ENCODE measurements at places on chromosomes 13 and 19.

GRCh38 chr13:77521595-77522367, 13.7 kb upstream of the SCEL start:
- peak; percentile 65 for DNase-seq

GRCh38 chr13:41706152-41706551, 248.8 kb downstream of the RGCC start:
- DNase-seq: no peak

GRCh38 chr13:39297664-39298171, 259.5 kb downstream of the NHLRC3 start:
- no peak for DNase-seq

- DNase-seq: no peak
These were observed 29.0 kb upstream of the RNF17 start for GRCh38 chr13:24734950-24735349.

DNA sequence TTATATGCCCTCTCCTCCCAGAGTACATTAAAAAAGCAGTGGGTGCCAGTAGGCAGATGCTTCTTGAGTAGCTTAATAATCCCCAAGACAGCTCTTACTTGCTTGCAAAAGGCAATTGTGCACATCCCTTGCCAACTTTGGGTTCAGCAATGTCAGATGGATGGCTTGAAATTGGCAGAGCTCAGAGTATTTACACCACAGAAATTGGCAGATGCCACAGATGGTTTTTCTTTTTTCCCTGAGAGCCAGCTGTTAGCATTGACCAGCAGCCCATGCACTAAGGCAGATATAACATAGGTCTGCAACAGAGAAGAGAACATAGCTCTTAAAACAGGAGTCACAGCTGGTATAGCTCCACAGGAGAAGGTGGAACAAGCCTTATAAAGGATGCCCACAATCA, 18.4 kb upstream of the RNASEH2B start:
- no peak for DNase-seq

- DNase-seq: peak; percentile 76
These were observed 736 bp downstream of the SMAD9 start for GRCh38 chr13:36919171-36919832.

DNA sequence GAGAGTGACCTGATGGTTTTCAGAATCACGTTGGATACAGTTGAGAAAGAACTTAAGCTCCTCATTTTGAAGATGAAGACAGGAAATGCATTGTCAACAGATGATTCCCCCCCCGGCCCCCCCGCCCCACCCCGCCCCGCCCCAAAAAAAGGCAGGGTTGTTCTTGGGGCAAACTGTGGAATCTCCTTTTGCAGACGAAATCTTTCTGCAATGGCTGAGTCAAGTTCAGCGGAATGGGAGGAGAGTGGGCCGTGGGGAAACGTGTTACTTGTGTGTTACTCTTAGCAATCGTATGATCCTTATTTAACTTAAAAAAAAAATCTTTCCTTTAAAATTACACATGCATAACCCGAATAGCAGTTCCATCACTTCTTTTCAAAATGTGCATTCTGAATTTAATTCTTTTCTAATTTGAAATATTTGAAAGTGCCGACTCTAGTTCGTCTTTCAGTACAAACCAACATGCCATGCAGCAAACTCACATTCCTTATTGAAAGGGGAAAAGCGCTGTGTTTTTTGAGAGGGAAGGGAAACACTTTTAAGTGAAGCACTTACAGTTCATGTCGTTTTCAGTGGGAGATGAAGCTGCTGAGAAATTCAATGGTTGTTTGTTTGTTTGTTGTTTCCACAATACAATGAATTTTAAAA, 348.5 kb upstream of the ARGLU1 start:
- DNase-seq: peak; percentile 29

DNA sequence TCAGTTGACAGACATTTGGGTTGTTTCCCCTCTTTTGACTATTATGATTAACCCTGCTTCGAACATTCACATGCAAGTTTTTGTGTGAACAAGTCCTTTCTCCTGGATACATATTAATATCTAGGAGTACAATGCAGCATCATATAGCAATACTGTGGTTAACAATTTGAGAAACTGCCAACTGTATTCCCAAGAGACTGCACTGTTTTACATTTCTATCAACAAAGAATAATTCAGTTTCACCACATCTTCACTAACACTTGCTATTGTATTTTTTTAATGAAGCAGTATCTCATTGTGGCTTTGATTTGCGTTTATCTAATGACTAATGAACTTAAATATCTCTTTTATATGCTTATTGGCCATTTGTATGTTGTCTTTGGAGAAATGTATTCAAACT, 184.6 kb upstream of the NBEA start:
- DNase-seq: no peak

DNA sequence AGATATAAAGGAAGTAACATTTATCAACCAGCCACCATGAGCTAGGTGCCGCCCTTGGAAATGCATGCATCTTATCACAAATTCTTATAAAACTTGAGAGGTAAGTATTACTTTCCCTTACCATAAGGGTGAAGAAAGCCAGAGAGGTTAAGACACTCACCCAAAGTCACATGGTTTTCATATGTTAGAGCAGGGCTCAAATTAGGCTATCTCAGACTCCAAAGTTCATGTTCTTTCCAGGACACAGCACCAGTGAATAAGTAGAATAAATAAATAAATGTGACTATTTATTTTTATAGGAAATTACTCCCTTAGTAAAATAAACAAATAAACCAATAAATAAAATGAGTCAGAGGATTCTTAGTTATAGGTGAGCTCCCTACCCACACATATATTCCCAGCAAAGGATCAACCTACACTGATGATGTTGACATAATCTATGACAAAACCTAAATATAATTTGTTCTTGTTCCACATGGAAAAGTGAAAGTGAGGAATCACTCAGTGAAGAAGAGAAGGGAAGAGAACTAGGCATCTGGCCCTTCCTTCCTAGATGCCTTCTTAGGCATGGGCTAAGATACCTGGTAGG, 27.2 kb downstream of the SPRY2 start:
- DNase-seq: no peak

- DNase-seq: peak; percentile 41
These were observed 539.6 kb upstream of the SLITRK5 start for GRCh38 chr13:87131611-87132010.

DNA sequence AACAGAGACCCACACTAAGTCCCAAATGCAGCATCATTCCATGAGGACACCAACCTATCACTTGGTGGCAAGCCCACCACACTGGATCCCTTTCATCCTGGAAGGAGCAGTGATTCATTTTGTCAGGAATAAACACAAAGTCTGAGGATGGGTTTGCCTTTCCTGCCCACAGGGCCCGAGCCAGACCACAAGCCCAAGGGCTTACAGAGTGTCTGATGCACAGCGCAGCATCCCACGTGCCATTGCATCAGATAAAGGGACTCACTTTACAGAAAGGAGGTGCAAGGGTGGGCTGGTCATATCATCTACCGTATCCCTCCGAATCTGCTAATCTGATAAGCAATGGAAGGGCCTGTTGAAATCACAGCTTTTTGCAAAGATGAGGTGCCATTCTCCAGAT, 12.2 kb upstream of the KCTD15 start:
- DNase-seq: no peak

DNA sequence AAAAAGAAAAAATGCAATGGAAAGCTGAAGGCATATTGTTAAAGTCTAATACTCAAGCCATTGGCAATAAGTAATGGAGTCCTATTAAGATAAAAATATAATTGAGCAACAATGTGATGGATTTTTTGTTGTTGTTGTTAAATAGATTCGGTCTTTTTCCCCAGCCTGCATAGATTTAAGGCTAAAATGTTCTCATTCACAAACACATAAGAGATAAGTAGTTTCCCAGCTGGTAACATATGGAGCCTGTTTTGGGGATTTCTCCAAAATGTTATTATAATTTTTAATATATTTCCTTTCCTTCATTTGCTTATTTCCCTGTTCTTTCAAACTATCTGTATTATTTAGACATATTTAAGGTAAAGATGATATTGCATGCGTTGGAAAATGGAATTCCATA, 1149.1 kb upstream of the PRR20A start:
- no peak for DNase-seq

DNA sequence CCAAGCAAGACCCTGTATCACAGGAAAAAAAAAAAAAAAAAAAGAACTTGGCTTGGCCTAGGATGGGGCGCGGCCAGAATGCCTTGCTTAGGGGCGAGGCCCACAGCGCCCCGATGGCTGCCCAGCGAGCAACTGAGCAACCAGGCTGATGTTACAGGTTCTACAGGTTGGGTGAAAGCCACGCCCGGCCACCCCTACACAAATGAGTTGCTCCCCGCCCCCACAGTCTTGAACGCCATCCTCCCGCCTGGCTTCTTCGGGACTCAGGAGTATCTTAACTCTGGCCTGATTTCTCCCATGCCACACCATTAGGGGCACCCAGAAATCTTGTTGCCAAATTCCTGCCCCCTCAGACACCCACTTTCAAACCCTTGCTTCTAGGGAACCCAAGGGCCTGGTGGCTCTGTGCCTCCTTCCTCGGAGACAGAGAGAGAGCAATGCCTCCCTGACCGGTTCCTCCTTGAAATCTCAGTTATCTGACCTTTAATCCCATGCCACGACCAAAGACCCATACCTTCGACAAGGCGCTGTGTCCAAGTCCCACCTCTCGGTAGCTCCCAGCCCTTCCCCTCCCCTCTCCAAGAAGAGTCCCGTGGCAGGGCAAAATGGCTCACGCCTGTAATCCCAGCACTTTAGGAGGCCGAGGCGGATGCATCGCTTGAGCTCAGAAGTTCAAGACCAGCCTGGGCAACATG, 1.1 kb upstream of the CBLC start:
- DNase-seq: peak; percentile 77

- DNase-seq: no peak
These were observed 151.5 kb downstream of the KLF5 start for GRCh38 chr13:73210218-73210883.

DNA sequence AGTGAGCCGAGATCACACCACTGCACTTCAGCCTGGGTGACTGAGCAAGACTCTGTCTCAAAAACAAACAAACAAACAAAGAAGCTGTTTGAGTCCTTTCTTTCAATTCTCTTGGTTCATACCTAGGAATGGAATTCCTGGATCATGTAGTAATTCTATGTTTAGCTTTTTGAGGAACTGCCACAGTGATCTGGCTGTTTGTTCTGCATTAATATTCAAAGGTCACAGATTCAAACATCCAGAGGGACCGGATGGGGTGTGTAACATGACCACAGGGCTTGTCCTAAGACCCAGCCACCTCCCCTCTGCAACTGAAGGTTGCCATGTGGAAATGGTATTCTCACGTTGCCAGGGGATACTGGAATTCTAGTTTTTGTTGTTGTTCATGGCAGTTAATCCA, 10.2 kb downstream of the COLGALT1 start:
- no peak for DNase-seq

DNA sequence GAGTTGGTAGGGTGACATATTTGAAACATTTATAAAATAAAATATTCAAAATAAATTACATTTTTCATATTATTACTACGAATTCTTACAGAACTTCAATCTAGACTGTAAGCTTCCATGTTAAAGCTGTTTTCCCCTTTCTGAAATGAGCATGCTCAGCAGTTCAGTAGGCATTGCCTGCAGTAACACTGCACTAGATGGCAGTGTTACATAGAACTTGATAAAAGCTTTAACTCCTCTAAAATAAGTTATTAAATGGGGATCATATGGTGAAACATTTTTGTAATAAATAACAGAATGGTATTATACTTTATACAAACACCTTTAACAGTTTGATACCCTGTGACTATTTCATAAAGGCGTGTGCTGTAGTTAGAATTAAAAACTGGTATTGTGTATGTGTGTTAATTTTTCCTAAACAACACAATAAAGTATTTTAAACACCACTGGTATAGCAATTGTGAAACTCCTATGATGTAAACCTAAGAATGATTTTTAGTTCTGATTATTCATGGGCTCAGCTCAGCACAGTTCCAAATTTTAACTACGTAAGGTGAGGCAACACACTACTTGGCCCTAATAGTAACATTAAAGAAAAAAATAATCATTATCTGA, 11.6 kb upstream of the GPR18 start:
- DNase-seq: peak; percentile 41

DNA sequence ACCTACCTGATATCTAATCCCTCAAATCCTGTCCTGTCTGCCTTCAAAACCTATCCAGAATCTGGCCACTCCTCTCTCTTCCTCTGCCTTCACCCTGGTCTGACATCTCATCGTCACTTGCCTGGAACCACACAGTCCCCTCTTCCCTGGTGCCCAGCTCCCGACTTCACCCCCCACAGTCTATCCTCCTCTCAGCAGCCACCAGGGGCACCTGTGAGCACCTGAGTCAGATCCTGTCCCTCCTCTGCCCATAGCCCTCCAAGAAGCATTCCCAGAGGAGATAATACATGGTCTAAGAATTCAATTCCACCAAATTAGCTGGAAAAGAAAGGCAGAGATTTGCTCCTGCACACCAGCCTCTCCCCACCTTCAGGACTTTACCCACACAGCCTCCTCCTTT, 48.9 kb downstream of the ZNRF4 start:
- DNase-seq: peak; percentile 56

GRCh38 chr13:51241720-51242119, 19.5 kb downstream of the FAM124A start:
- DNase-seq: no peak

- DNase-seq: no peak
These were observed 118.8 kb downstream of the LMO7 start for GRCh38 chr13:75754936-75755335.

DNA sequence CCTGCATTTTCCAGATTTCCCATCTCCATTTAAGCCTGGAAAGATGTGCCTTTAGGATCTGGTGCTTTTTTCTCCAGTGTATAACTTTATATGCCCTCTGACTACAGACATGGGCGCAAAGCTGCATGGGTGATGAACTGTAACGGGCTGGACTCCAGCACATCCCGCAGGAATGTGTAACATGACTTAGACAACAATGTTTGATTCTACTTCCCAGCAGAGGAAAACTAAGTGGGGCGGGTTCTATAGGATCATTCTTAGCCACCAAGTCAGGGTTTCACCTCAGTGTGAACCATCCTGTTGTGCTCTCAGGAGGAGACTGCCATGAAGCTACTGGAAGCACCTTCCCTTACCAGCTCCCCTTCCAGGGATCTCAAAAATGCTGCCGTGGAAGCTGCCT, 93.2 kb upstream of the SERP2 start:
- DNase-seq: no peak

GRCh38 chr13:33285420-33286124, at the start of gene STARD13:
TSS of gene STARD13 (minus strand) at chr13:33285755. CDS start at chr13:33285638, 117 bp downstream.
- DNase-seq: peak; percentile 95
